ENCODE measurements at places on chromosomes 13 and 19.

- no peak for DNase-seq
Observed at GRCh38 chr13:41848435-41849255, 112.3 kb downstream of the VWA8 start.

GRCh38 chr19:954672-955494 lies 29.0 kb downstream of the ARID3A start:
- DNase-seq: no peak

DNA sequence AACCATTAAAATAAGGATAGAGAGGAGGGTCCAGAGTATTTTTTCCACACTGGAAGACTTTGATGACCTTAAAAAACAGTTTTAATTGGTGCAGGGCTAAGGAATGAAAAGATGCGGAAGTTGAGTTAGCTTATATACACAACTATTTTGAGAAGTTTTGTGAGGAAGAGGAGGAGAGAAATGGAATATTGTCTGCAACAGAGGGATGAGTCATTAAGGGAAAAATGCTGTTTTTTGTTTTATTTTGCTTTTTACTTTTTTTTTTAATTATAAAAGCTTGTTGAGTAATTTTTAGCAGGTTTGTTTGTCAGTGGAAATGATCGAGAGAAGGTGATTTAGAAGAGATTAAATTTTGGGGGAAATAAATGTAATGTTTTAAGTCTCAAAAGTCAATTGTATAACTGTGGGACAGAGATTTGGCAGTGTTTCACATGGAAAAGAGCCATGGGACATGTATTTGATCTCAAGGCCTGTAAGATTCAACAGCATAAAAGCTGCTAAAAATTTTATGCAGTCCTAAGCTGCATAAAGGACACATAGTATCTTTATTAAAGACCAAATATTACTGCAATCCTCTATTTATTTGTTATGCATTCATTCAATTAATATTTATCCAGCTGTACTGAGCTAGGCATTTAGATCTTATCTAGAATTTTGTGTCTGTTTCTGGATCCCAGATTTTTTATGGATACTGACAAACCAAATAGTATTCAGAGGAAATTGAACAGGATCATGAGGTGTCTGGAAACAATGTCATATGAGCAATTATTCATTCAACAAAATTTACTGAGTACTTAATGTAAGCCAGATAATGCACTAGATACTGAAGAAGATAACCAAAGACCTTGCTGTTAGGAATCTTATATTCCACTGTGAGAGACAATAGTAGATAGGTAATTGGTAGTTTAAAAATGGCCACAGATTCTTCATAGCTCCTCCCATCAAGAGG lies 72.7 kb downstream of the DNAJC15 start:
- DNase-seq: no peak

GRCh38 chr19:49213791-49214190 lies 56.2 kb downstream of the TRPM4 start:
- DNase-seq: no peak

- no peak for DNase-seq
Observed at GRCh38 chr13:32033744-32034143, 2.2 kb downstream of the FRY start.

DNA sequence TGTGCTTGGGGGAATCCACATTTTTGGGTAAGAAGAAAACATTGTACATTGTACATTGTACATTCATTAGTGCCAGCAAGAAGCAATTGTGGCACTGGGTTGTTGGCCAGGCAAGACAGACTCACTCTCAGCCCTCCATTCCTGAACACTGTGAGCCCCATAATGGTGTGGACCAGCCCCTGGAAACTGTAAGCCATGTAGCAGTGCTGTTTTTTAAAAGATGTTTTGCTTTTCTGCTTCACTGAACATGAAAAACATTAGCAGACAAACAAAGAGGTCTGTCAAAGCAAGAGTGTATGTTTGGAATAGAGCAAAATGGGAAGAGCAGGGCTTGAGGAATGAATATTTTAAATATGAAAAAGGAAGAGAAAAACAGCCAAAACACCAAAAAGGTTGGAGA lies 39.1 kb upstream of the IL17D start:
- DNase-seq: no peak
